ENCODE measurements at places on chromosomes 16 and 17.

DNA sequence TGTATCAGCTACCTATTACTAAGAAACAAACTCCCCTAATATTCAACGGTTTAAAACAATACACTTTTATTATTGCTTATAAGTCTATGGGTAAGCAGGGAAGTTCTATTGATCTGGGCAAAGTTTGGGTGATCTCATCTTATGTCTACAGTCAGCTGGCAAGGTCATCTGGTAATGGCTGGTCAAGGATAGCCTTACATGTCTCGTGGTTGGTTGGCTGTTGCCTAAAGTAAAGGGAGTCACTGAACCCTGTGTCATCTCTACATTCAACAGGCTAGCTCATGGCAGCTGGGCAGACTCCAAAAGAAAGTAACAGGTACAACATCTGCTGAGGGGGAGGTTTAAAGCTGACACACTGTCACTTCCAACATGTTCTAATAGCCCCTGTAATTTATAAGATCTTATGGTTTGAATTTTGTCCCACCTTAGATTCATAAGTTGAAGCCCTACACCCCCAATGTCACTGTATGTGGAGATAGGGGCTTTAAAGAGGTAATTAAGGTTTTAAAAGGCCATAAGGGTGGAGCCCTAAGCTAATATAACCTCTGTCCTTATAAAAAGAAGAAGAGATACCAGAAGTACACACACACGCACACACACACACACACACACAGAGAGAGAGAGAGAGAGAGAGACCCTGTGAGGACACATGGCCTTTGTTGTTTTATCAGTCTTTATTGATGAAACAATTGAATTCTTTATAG is 419.1 kb downstream of the NPIPA8 start:
- no peak for DNase-seq

GRCh38 chr17:27049104-27049784 is 244.7 kb upstream of the WSB1 start:
- DNase-seq: no peak

DNA sequence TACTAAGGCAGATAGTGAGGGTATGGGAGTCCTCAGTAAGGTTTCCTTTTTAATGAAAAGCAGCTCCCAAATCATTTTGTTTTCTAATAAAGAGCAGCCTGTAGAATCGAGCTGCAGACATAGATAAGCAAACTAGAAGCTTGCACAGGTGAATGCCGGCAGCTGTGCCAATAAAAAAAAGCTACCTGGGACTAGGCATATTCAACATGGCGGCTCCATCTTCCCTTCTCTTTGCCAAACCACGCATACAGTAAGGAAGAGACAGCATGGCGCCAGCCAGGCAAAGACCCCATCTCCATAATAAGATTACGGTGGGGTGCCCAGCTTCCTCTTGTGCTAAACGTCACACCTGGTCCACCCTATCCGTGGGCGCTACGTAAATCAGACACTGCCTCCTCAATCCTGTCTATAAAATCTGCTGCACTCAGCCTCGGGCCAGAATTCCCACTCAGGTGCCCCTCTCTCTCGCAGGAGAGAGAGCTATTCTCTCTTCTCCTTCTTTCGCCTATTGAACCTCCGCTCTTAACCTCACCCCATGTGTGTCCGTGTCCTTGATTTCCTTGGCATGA is 92.7 kb upstream of the FA2H start:
- no peak for DNase-seq

DNA sequence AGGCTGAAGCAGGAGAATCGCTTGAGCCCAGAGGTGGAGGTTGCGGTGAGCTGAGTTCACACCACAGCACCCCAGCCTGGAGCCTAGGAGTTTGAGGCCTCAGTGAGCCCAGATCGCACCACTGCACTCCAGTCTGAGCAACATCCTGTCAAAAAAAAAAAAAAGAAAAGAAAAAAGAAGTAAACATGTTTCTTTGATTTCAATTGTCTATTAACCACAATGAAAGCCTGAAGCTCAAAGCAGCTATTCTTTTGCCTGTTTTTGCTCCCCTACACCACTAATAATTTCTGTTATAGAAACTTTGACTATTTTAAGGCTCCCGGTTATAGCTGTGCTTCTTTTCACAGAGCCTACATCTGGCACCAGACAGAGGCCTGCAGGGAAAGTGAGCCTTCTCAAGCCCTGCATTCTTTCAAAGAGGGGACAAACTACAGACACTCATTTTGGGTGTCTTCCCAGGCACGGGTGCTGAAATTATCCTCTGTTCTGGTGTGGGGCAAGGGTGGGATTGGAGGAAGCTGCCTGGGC is 14.2 kb upstream of the SLC52A1 start:
- peak; percentile 45 for DNase-seq

GRCh38 chr17:57834146-57834741 is 15.6 kb downstream of the MRPS23 start:
- DNase-seq: no peak

DNA sequence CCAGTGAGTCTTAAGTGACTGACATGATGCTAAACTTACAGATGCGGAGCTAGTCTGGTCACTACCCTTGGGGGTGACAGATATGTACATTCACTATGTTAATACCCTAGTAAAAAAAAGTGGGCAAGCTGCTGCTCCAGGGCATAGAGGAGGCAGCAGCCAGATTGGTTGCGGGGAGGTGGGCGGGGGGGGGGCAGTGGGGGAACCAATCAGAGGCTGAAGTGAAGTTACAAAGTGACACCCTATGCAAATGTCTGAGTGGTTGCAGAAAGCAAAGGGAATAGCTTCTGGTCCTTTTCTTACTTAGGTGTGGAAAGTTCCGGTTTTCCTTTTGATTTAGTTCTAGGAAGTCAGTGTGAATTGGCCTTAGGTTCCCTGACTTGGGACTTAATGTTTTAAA is 12.1 kb downstream of the NDEL1 start:
- DNase-seq: no peak

DNA sequence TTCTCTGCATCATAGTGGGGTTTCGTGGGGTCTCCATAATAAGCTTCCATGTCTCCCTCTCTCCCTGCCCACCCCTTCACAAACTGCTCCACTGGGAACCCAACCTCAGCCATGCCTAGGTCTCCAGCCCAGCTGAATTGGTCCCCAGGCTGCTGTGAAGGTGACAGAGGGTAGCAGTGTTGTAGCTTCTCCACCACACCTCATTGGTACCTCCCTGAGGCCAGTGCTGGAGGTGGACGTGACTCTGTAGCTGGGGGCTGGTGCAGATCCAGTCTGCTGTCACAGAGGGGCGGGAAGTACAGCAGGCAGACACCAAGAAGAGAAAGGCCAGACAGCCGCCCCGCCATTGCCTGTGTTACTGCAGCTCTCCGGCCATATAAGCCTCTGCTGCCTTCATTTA is 82.1 kb downstream of the OR1D5 start:
- no peak for DNase-seq

DNA sequence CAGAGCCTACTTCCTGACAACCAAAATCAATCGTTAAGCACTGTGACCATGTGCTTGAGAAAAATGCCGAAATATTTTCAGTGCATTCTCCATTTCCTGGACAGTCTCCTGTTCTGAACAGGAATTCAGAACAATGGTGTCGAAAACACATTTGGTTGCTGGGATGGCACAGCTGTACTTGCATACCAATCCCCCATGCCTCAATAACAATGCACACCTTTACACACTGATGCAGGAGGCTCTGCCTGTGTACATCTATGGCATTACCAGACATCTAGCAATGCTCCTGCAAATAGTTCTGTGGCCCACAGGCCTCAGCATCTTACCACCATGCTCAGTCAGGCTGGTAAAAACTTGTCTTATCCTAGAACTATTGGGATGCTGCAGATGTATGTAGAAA is 6.2 kb downstream of the CHTF8 start:
- no peak for DNase-seq

DNA sequence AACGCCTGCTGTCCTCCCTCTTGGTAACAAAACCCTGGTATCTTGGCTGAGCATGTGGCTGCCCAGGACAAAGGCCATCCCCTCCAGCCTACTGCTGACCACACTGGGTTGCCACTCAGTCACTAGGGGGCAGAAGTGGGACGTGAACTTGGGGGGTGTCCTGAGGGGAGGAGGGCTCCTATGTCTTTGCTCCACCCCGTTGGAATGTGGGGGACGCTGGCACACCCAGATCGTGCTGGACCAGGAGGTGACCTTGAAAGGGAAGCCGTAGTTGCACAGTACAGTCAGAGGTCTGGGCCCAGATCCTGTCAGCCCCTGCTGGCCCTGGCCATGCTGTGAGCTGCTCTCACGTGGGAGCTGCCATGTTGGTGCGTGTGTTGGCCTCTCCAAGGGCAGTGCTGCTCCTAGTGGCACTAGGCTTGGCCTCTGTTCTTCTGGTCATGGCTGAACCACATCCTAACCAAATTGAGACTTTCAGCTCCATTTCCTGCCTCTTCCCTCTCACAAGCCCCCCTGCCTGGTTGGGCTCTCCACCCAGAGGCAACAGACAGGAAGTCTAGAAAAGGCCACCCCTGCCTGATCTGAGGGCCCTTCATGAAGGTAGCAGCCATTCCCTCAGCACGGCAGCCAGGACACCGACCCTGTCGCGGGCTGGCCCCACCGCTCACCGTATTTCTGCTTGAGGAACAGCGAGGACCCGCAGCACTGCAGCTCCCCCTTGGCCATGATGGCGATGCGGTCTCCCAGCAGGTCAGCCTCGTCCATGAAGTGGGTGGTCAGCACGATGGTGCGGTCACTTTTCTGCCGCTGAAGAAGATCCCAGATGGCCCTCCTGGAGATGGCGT is 29.0 kb upstream of the RNPS1 start:
- peak; percentile 16 for DNase-seq

GRCh38 chr16:69563605-69564580 is 1.9 kb upstream of the NFAT5 start:
- peak; percentile 35 for DNase-seq

DNA sequence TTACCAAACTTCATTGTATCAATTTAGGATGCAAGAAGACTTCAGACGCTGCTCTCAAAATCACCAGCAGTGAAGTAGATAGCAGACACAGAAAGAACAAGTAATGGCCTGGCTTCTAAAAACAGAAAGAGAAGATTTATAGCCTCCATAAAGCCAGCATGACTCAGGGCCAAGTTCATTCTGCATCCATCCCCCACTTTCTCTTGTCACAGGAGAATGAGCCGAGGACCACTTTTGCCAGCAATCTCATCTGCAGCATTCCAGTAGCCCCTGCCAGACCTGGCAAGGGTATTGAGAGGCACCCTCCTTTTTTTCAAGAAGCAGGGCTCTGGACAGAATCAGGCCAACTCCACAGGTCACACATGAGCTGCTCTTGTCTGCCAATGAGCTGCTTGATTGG is 355.4 kb upstream of the SOX9 start:
- peak; percentile 6 for DNase-seq

DNA sequence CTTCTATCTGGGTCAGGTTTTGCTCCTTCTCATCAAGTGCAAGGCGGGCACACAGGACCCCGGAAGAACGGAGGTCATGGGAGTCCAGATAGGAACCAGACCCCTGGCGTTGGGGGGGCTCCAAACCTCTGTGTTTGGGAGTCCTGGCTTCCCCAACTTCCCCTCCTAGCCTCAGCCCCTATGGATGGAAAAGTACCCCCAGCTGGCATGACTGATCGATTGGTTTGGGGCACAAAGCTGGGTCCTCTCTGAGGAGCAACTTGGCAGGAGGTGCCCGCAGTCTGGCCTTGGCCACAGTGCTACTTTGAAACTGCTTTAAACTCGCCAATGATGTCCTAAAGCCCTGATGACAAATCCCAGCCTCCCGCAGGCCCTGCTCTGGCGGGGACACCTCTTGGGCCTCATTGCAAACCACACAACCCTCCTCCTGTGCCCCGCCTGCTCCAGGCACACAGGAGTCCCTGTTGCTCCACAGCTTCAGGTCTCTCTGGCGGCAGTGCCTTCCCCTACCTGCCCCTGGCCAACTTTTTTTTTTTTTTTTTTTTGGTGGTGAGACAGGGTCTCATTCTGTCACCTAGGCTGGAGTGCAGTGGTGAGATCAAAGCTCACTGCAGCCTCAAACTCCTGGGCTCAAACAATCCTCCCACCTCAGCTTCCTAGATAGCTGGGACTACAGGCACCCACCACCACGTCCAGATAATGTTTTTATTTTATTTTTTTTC is 38.0 kb upstream of the SNN start:
- DNase-seq: no peak

DNA sequence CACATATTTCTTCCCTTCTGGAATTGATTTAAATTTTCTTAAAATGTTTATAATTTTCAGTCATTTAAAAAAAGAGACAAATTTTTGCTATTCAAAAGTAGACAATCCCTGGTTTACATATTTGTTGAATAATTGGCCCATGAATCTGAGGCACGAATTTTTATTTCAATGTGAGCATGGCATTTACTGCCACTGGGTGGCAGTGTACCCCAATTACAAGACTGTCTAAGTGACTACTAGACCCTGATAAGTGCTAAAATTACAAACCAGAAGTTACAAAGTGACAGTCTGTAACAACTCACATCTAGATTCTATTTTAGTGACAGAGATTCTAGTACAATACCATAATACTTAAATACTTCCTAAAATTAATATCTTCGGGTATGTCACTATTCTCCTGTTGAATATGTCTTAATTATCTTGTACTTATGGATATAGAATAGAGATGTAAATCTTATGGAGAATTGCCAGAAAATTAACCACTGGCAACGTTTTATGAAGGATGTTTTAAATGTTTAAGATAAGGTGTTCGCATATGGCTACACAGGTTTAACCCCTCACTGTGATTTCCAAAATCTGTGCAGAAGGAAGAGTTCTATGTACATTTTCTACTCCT is 235.8 kb downstream of the MAP2K4 start:
- DNase-seq: peak; percentile 70

DNA sequence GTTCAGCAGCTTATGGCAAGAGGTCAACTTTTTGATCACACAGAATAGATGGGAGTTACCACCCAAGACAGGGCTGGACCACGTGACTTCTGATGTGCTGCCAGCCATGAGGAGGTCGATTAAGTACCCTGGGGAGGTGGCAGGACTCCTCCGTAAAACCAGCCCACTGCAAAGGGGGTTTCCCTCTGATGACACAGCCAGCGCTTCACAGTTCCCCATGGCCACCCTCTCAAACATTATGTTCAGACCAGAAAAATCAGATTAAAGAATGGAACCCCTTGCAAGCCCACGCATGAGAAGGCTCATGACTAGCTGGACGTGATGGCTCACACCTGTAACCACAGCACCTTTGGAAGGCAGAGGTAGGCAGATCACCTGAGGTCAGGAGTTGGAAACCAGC is 222.9 kb downstream of the CPPED1 start:
- no peak for DNase-seq

- no peak for DNase-seq
Observed at GRCh38 chr17:73910206-73910605, 266.0 kb upstream of the SDK2 start.

GRCh38 chr17:7355053-7355452 is at the start of gene TMEM95:
TSS of gene TMEM95 (plus strand) at chr17:7355156. CDS start at chr17:7355205, 49 bp downstream.
- no peak for DNase-seq

- no peak for DNase-seq
Observed at GRCh38 chr17:18988546-18989173, 15.9 kb downstream of the FAM83G start.

GRCh38 chr17:38418062-38418692 is 10.1 kb upstream of the ARHGAP23 start:
- no peak for DNase-seq

- DNase-seq: no peak
Observed at GRCh38 chr17:19744492-19744891, 3.6 kb downstream of the ALDH3A1 start.

- DNase-seq: no peak
Observed at GRCh38 chr17:22138861-22139469, 446.6 kb downstream of the KCNJ18 start.

GRCh38 chr17:9021158-9021991 is at the start of gene NTN1:
TSS of gene NTN1 (plus strand) at chr17:9021510. CDS start at chr17:9022374, 864 bp downstream.
- peak; percentile 7 for DNase-seq

- DNase-seq: peak; percentile 80
Observed at GRCh38 chr16:86663685-86664521, 85.6 kb downstream of the FOXL1 start.

- no peak for DNase-seq
Observed at GRCh38 chr16:17193566-17194100, 277.1 kb downstream of the XYLT1 start.

- no peak for DNase-seq
Observed at GRCh38 chr17:83137523-83137922, 58.1 kb downstream of the METRNL start.
